Lung (tissue), 17 donors: ENCODE measurements at places on chromosomes 12 and 14. TPM values are rescaled to one million over a fixed set of nuclear protein-coding genes. Genes with fewer than 3 reads are reported as not detected.
A peak's percentile ranks its signal among the peaks of the same experiment; 100 is the strongest.

DNA sequence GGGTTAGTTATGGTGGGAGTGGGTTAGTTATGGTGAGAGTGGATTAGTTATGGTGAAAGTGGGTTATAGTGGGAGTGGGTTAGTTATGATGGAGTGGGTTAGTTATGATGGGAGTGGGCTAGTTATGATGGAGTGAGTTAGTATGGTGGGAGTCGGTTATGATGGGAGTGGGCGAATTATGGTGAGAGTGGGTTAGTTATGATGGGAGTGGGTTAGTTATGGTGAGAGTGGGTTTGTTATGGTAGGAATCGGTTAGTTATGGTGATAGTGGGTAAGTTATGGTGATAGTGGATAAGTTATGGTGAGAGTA is 22.1 kb upstream of the SFSWAP start:
- DNase-seq, result no peak

DNA sequence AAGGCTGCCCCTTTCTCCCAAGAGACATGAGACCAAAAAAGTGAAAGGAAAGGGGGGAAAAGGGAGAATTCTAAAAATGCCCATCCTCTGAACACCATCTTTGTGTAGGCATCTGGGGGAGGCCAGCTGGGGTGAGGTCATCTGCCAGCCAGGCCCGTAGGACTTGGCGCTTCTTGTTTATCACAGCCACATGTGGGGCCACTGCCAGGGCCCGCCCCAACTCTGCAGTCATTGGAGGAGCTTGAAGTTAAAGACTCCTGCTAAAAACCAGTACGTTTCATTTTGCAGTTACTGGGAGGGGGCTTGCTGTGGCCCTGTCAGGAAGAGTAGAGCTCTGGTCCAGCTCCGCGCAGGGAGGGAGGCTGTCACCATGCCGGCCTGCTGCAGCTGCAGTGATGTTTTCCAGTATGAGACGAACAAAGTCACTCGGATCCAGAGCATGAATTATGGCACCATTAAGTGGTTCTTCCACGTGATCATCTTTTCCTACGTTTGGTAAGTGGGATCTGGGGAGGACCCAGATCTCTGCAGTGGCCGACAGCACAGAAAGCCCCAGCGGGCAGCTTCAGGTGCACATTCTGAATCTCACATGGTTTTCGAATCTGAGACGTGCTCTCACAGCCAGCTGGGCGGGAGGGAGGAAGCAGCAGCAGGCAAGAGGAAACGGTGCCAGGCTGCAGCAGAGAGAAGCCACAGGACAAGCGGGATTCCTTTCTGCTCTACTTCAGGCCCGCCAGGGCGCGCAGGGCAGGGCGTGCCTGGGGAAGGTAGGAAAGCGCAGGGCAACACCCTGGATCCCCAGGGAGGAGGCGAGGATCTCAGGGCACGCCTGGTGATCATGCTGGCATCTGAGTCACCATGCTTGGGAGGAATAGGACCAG is at the start of gene P2RX7:
P2RX7 (plus strand) TSS at position 276 of the 881 bp plus-strand sequence; CDS start at position 371, 95 bp downstream.
- DNase-seq, result peak; percentile 75

DNA sequence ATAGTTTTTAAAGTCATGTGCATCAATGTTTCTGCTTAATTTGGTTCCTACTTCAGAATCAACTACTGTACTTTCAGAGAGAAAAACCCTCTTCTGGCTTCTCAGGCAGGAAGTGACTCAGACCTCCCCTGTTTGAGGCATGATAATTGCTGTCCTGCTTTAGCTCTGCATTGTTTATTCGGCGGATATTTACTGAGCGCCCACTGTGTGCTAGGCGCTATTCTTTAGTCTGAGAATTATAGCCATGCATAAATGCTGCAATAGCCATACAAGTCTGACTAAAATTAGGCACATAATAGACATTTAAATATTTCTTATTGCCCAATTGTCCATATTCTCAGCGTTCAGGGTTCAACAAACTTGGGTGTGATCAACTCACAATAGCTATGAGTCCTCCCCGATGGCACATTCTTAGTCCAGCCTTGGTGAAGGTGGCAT is 6.1 kb upstream of the AMIGO2 start:
- no peak for DNase-seq

- DNase-seq, result no peak
Observed at GRCh38 chr14:99318091-99318958, 46.3 kb upstream of the BCL11B start.

Gene HOXC6
- 0.46 TPM for total RNA-seq

Gene AQP6
- total RNA-seq, result 0.40 TPM

Gene SELPLG
- 11.3 TPM for total RNA-seq

Gene ANKRD33
- 0.14 TPM for total RNA-seq

Gene P2RX7
- total RNA-seq, result 5.3 TPM

Gene IRAK4
- total RNA-seq, result 28.0 TPM

Gene SERPINA1
- 120 TPM for total RNA-seq

Gene SERPINA9
- total RNA-seq, result not detected
